ENCODE measurements at places on chromosomes 12 and 14. TPM values are rescaled to one million over a fixed set of nuclear protein-coding genes. Genes with fewer than 3 reads are reported as not detected.

- no peak for DNase-seq
Observed at GRCh38 chr12:2387103-2387834, 334.5 kb downstream of the CACNA1C start.

Gene KRT8
- not detected for total RNA-seq

DNA sequence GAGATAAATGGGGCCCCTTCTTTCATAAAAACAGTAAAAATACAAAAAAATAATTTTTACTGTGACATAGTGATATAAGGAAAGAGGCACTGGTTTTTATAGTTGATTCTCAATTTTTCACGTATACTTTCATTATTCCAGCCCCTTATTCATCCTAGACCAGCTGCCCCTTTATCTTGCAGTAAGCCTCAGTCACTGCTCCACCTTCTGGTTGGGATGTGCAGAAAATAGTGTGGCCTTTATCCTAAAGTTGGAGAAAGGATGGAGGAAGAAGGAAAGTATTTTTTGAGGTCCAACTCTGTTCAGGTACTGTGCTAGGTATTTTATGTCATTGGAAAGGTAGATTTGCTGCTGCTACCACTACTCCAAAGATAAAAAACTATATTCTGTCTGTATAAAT is 172.7 kb downstream of the ANO6 start:
- no peak for DNase-seq

Gene MARS1
- total RNA-seq, result 293 TPM

Gene ADAMTS20
- not detected for total RNA-seq

GRCh38 chr14:88614218-88614907 is 51.5 kb downstream of the ZC3H14 start:
- no peak for DNase-seq

DNA sequence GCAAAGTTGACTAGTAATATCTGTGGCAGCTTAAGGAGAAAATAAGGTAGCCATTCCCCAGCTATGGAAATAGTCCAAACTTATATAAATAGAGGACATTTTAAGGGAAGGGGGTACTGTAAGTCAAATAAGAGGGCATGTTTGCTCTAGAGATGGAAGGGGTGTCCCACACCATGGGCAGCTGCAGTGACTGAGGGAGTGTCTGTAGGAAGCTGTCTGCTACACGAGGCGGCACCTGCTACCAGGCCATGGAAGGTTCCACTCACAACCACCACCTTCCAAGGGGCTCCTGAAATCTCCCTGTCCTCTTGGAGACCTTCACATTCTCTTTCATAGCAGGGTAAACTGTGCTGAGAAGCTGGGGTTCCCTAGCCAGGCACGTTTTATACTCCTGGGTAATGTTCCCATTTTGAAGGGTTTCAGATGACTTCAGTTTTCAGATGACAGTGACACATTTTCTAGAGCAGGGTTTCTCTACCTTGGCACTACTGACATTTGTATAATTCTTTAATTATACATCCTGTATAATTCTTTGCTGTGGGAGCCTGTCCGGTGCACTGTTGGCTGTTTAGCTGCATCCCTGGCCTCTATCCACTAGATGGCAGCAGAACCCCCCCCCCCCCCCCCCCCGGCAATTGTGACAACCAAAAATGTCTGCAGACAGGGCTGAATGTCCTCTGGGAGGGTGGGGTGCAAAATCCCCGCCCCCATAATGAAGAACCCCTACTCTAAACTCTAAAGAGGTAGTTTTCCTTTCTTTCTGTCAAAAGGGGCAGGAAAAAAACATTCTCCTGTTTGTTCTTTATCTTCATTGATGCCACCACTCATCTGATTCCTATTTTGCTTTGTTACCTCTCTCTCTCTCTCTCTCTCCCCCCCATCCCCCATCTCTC is 11.6 kb upstream of the SMCO2 start:
- DNase-seq, result no peak

Gene LBHD2
- total RNA-seq, result not detected

Gene KRT81
- total RNA-seq, result not detected

Gene PKP2
- 0.36 TPM for total RNA-seq

DNA sequence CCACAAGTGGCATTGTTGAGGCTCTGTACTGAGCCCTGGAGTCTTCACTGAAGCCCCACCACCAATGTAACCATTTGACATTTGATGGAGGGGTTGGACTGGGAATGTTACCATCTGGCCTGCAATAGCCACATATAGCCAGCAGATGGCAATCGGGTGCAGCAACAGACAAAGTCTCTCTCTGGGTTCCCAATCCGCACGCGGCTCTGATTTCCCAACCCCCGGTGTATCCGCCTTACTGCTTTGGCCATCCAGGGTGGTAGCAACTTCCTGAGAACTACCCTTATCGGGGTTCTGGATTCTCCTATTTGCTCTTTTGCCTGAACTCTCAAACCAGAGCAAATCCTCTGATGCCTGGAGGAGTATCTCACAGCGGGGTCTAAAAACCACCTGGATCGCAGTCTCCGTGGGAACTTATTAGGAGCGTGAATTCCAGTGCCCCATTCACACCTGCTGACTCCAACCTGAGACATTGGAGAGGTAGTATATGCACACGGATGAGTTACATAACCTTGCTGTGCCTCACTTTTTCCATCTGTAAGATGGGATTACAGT is 14.2 kb downstream of the VRTN start:
- DNase-seq, result peak; percentile 63

All from activated naive CD8-positive, alpha-beta T cell treated with anti-CD3 and anti-CD28 coated beads, Interleukin-2, amount 10 ng/mL, durations not matched to agents 7 days and 5 days (primary cell).